ENCODE measurements at places on chromosomes 7 and 10. TPM values are rescaled to one million over a fixed set of nuclear protein-coding genes. Genes with fewer than 3 reads are reported as not detected.

The THSD7A gene
- 0.18 TPM for total RNA-seq

The CRYGN gene
- total RNA-seq: not detected

The JMJD1C gene
- 108 TPM for total RNA-seq

The INHBA gene
- 133 TPM for total RNA-seq

The OTUD1 gene
- total RNA-seq: 3.3 TPM

DNA sequence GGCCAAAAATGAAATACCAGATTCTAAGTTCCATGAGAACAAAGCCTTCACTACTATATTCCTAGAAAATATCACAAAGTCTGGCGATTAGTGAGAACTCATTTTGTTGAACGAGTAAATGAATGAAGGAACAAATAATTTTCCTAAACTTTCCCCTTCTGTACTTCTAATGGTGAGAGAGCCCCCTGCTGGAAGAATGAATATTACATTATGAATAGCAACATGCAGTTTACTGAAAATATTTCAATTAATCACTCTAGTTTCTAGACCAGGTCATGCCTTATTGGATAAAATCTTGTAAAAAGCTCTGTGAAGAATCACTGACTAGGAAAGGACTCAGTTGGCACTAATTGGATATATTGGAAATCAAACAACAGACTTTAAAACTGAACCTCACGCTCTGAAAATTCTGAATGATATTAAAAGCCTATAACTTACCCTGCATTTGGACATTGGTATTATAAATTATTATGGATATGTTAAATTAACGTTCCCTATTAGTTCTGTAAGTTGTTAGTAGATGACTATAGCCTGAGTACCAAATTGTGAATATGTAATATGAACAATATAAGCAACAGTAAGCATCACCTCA is 32.4 kb upstream of the MTPN start:
- peak; percentile 58 for DNase-seq

The CNPY1 gene
- total RNA-seq: not detected

DNA sequence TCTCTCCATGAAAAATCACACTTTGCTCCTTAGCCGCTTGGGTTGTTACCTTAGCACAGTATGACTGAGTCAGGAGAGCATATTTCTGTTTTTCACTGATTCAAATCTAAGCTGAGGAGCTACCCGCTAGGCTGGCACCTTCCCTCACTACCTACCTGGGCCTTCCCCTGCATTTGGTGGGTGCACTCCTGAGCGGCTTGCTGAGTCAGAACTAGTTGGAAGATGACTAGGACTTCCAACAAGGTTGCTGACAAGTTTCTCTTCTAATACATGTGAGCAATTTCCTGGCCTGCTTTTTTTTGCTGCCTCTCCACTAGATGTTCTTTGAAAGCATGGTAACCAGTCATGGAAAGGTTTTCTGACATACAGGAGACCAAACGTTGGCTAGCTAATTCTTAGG is 43.8 kb upstream of the SEC61G start:
- peak; percentile 63 for DNase-seq

DNA sequence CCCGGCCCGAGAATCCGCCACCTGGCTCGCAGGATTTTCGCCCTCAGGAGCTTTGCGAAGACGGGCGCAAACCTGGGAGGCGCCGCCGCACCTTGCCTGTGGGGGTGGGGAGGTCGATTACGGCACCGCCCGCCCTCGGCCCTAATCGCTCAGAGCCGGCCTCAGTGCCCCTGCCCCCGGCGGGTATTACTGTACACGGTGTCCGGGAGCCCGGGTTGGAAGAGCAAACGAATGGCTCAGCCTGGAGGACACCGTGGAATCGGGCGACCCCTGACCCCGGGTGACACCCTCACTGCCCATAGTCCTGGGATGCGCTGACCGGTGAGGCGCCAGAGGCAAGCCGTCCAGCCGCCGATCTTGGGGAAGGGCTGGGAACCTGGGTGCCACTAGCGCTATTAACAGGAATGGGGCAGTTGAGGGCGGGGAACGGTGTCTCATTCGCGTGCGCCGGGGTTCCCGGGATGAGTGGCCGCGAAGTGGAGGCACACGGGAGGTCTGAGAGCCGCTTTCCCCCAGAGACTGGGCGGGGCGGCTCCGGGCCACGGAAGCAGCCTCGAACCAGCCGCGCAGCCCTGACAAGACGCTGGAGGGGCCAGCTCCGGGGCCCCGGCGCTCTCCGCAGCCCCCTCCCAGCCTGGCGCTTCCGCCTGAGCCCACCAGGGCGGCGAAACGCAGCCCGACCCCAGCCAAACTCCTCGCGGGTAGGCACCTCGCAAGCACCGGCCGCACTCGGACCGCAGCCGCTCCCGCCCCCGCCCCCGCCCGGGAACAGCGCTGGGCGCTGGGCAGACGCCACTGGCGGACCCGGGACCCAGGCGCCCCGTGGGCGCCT is 167.5 kb downstream of the NRF1 start:
- DNase-seq: no peak

GRCh38 chr7:586494-586893 is 66.8 kb upstream of the PDGFA start:
- DNase-seq: no peak

The IDI2 gene
- total RNA-seq: not detected

DNA sequence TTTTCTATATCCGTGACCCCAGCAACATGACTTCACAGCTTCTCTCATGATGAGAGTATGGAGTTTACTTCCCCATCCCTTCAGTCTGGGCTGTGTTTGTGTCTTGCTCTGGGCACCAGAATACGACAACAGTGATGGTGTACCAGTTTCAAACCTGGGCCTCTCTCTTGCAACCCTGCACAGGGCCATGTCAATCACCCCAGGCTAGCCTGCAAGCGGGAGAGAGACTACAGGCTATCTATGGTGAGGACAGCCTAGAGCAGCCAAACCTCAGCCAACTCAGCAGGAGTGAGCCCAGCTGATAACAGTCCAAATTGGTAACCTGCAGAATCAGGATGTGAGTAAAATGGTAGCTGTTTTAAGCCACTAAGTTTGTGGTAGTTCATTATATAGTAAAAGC is 235.8 kb downstream of the CHCHD3 start:
- DNase-seq: no peak

The MMD2 gene
- not detected for total RNA-seq

- no peak for DNase-seq
Measured at GRCh38 chr10:89245802-89246201, 5.8 kb downstream of the LIPA start.

The TAS2R5 gene
- total RNA-seq: 0.36 TPM

The EVX1 gene
- not detected for total RNA-seq

- DNase-seq: peak; percentile 1
Measured at GRCh38 chr10:22049635-22050034, 46.1 kb upstream of the DNAJC1 start.

DNA sequence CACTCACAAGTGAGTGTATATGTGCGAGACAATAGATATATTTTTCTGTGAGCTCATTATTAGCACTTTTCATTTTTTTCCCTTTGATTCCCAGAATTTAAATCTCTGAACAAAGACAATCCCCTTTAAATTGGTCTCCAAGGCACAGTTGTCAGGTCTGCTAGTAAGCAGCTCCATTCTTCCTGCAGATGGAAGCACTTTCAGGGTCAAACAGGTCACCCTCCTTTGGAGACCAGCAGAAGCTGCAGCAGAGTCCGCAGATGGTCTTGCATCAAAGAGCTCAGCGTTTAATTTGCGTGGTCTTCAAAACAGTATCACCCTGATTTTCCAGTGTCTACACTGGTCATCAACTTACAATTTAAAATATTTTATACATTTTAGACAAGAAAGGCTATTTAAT is 543.8 kb downstream of the ARL4A start:
- DNase-seq: no peak

DNA sequence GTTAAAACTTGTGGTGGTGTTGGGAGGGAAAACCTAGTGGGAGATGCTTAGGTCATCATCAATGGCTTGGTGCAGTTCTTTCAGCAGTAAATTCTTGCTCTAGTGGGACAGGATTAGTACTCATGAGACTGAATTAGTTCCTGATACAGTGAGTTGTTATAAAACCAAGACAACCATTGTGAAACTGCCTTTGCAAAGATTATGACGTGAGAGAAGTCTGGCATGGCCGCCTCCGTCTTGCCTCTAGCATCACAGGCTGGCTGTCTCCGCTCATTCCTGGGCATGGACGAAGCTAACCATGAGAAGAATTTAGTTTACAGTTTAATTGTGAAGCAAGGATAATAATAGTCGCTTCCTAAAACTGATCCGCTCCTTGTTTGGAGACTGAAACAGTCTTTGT is 186.4 kb downstream of the KIF20B start:
- DNase-seq: no peak

The CHPF2 gene
- total RNA-seq: 26.2 TPM

The CCAR1 gene
- total RNA-seq: 60.8 TPM

The PSD gene
- total RNA-seq: 2.0 TPM

DNA sequence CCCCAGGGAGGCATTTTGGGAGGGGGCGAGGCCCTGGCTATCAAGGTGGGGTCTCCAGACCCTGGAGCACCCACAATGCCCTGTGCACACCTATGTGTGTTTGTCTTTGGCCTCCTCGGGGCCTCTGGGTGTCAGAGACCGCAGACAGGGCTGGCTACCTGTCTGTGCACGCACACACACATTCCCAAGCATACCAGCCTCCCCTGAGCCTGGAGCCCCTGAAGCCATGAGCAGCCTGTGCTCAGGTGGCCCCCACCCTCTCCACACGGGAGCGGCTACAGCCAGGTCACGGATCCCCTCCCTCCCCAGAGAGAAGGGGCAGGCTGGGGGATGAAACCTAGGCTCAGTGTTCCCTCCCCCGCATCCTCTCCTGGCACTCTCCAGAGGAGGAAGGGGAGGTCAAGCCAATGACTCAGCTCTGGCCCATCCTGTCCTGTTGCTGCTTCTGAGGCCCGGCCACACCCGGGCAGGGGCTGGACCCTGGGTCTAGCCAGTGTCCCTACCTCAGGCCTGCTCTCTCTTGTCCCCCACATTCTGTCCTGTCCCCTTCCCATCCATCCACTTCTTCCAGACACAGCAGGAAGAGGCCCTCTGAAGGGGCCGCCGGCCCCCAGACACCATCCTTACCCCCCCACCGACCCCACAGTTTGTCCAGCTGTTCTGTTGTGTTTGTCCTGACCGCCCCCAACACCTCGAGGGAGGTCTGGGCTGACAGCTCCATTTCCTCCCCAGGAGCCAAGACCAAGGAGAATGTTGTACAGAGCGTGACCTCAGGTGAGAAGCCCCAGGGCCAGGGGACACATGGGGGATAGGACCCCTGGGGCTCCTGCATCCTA is 720 bp downstream of the SNCG start:
- peak; percentile 78 for DNase-seq

The CALHM1 gene
- not detected for total RNA-seq

- peak; percentile 62 for DNase-seq
Measured at GRCh38 chr7:75739796-75740672, 1.3 kb upstream of the HIP1 start.

GRCh38 chr7:42947521-42947920 is 15.3 kb downstream of the MRPL32 start:
- no peak for DNase-seq

GRCh38 chr10:33416209-33416608 is 81.7 kb upstream of the NRP1 start:
- no peak for DNase-seq

DNA sequence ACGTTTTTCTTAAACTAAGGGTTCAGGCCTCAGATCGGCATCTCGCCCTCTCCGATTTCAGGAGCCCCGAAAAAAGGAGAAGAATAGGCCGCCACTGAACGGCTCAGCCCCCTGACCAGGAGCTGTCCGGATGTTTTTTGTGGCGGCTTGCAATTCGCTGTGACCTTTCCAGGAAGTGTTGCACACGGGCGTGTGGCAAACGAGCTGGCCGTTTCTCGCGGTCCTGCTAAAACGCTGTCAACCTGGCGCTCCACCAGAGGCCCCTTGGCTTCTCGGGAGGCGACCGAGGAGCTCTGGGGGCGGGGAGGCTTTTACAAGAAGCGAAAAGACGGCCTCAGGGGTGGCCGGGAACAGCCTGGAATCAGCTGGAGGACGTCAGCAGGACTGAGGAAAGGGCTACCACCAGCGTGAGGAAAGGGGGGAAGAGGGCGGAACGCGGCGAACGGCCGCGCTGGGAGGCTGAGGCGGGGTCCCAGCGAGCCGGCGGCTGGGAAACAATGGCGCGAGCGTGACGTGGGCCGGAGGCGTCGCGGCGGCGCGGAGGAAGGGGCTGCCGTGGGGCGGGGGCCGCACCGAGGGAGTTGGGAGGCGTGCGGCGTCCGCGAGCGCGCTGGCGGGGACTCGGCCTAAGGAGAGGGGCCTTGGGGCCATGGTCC is 493 bp downstream of the NT5C2 start:
- peak; percentile 75 for DNase-seq

- no peak for DNase-seq
Measured at GRCh38 chr10:124605001-124605370, 139.2 kb downstream of the FAM53B start.

- no peak for DNase-seq
Measured at GRCh38 chr7:140141256-140141655, 35.5 kb downstream of the KDM7A start.

GRCh38 chr7:29946428-29947186 is 43.0 kb downstream of the SCRN1 start:
- no peak for DNase-seq

- DNase-seq: peak; percentile 4
Measured at GRCh38 chr10:75070961-75071428, 40.5 kb upstream of the SAMD8 start.
